ENCODE measurements at places on chromosomes 2 and 18.

- no peak for DNase-seq
These were observed 93.6 kb downstream of the DNER start for GRCh38 chr2:229620759-229621158.

- DNase-seq = no peak
These were observed 103.6 kb upstream of the TMEM200C start for GRCh38 chr18:5998907-5999306.

DNA sequence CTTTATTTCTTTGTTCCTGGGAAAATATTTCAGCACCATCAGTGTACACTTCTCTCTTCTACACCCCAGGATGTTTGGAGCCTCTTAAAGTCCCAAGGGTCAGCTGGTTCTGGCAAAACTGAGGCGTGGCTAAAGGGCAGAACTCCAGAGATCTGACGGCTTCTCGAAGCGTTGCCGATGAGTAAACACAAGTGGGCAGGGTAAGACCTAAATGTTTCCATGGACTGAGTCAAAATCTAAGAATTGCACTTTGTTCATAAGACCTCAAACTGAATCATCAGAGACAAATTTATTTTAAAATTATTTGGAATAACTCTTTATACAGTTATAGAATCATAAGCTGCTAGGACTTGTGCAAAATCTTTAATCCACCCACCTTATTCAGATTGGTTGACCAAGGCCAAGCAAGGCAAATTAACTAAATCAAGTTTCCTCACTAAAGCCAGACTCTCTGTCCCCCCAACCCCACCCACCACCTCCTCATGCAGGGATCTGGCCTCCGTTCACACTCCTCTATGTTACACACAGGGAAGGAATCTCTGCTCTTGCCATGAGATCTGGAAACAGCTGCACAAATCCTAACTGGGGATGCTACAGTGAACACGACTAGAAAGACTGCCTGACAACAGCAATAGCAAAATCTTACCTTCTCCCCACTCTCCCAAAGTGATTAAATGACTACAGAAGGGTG lies 342.6 kb upstream of the KLHL29 start:
- DNase-seq = no peak

DNA sequence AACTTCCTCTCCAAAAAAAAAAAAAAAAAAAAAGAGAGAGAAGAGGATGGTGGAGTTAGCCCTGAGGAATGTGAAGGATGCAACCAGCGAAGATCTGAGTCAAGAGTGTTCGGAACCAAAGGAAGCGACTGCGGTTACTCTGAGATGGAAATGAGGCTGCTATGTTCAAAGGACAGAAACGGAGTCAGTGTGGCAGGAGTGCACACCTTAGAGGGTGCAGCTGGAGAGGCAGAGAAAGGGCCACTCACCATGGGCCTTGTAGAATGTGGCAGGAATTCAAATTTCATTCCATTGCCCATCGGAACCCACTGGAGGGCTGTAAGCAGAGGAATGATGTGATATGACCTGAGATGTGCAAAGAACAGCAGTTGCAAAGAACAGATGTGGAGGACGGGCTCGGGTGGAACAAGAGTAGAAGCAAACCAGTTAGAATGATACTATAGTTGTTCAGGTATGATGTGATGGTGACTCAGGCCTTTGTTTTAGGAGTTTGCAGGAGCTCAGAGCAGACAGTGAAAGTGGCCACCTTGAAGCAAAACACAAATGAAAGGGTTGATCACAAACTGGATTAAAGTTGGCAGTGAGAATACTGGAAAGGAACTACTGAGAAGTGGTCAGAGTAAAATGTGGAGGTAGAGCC lies 22.6 kb downstream of the ITGA6 start:
- no peak for DNase-seq

- no peak for DNase-seq
These were observed 463.8 kb downstream of the LPIN1 start for GRCh38 chr2:12210016-12210933.

- no peak for DNase-seq
These were observed 623.1 kb downstream of the ADCYAP1 start for GRCh38 chr18:1527805-1528204.

DNA sequence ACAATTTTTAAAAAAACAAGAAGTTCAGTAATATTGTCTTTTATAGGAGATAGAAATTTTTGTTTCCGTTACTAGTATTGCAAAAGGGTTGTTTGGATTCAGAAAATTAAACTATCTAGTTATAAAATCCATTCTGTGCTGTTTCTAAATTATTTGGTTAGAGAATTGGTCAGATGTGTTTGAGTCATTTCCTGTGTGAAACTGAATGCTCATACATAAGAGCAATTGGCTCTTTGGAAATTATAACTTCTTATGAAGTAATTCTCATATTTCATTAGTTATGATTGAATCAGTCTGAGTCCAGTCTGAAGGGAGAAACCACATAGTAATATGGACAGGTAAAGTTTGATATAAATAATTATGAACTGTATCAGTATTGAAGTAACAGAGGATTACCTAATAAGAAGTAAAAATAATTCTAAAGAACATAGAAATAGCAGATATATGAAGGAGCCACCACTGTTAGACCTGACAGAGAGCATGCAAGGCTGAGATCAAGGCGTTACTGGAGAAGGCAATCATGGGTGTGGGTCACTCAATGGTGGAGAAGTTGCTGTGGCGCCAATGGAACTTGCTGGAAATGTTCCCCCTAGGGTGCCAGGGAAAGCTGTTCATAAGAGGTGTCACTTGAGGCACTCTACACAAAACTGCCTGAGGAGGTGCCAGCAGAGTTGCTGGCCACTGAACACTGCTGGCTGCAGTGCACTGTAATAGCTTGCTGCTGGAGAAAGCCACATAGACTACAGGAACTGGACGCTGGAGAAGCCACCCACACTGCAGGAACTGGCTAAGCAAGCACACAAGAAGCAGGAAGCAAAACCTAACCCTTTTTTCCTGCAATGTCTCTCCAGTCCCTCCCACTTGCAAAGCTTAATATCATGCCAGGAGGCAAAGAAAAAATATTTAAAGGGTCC lies 18.0 kb upstream of the FAP start:
- DNase-seq = no peak

DNA sequence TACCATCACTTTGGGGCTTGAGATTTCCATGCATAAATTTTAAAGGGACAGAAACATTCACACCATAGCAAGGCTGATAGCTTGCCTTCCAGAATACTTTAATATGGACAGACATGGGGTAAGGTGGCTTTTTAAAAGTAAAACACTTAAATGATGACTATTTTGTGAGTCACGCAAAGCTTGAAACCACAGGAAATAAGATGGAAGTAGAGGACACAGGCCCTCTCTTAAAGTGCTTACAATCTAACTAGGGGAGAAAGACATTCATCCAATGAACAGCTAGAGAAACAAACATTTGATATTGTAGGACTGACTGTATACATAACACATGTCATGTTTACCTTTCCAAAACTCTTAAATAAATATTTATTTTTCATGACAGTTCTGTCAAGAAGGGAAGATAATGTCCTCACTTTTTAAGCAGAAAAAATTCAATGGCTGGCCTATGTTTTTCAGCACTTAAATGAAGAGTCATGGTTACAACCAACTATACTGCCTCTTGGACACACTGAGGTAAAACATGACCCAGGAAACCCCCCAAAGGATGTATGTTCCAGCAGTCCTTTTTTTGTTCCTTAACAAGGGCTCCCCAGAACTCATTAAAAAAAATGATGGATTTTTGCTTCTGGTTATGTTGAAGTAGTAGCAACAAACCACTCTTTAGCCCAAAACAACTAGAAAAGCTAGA lies 120.0 kb upstream of the RBMS1 start:
- no peak for DNase-seq

DNA sequence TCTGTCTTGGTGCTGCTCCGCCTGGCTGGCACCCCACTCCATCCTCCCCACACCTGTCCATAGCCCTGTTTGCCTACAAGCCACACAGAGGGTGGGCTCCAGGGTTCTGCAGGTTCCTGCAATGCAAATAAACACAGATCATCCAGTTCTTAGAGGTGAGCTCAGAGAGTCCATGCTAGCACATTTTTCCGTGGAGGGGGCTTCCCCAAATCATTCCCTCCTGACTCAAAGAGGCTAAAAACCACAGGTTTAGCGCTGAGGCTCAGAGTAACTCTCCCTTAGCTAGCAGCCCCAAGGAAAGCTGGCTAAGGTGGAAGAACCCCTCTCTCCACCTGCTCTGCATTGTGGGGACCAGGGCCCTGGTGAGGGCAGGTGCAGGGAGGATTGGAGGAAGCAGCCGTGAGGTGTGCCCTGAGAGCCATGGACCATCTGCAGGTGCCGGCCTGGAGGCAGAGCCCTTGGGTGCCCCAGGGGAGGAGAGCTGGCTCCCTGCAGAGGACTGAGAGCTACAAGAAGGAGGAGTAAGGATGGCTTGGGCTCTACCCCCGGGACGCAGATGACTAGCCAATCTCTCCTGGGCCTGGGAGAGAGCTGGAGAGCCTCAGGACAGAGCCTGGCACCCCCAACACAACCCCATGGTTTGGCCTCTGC lies 23.8 kb upstream of the TEX44 start:
- no peak for DNase-seq

DNA sequence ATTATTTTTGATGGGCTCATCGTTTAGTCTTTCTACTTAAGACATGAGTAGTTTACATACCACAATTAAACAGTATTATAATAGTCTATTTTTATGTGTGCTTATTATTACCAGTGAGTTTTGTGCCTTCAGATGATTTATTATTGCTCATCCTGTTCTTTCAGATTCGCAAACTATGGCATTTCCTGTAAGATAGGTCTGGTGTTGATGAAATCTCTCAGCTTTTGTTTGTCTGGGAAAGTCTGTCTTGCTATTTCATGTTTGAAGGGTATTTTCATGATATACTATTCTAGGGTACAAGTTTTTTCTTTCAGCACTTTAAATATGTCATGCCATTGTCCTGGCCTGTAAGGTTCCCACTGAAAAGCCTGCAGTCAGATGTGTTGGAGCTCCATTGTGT lies 101.3 kb downstream of the DNAH7 start:
- no peak for DNase-seq

DNA sequence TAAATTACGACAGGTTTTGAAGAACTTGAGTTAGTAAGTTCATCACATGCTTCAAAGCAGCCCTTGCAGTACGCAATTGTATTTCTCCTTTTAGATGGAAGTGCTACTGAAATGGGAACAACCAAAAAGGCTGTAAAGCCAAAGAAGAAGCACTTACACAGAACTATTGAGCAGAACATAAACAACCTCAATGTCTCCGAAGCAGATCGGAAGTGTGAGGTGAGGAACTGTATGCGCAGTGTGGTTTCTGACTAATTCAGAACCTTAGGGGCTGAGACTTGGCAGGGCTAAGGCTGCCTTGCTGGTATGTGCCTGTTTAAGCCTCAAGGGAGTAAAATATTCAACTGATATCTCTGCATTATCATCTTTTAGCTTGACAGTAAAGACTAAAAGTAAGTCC lies 8.4 kb downstream of the NCAPH start:
- DNase-seq = no peak

- no peak for DNase-seq
These were observed 52.8 kb upstream of the SLC66A3 start for GRCh38 chr2:11102466-11102865.

DNA sequence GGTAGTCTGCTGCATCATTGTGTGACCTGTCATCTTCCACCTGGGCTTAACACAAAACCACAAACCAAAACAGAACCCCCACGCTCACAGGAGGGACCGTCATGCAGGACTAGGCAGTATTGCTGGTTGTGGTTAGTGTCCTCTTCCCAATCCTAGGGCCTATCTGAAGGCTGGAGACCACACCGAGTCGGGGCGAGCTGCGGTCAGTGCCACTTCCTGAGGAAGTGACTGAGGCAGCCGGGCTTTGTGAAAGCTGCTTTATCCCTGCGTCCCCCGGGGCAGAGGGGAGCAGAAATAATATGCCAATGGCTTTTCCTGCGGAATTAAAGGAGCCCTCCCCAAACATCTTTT lies 22.9 kb downstream of the ZNF532 start:
- no peak for DNase-seq

DNA sequence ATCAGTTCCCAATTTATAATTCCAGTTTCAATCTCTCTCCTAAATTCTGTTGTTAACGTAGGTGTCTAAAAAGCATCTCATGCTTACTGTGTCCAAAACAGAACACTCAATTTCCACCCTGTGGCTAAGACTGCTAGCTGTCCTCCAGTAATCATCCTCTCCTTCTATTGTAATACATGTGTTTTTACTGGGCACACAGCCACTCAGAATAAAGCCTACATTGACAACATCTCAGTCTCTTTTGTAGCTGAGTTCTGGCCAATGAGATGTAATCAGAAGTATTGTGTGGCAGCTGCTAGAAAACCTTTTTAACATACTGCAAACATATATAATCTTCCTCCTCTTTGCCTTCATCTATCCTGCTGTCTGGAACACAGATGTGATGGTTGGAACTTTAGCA lies 29.4 kb upstream of the TSPYL6 start:
- DNase-seq = no peak

DNA sequence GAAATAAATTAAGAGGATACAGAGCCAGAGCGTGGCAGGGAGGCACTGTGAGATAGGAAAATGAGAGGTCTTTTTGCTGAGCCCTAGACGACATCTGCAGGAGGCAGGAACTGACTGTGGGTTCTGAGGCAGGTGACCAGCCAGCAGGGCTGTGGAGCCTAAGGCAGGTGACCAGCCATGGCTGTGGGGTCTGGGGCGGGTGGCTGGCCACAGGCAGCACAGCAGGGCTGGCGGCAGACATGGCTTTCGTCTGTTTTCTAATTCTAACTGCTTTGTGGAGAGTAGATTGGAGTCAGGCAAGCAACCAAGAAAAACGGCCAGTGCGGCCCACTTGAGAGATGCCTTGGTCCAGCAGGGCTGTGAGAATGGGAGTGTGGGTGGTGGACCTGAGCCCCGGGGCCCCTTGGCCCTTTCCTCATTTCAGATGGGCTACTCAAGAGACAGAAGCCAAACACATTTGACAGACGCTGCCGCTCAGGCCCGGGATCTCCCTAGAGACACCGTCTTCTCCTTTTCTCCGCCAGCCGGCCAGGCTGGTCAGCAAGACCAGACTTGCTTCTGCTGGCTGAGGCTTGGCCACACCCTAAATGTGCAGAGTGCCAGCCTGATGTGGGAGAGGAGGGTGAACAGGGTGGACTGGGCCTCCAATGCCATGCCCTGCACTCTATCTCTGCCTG lies 19.7 kb upstream of the GNAL start:
- no peak for DNase-seq

DNA sequence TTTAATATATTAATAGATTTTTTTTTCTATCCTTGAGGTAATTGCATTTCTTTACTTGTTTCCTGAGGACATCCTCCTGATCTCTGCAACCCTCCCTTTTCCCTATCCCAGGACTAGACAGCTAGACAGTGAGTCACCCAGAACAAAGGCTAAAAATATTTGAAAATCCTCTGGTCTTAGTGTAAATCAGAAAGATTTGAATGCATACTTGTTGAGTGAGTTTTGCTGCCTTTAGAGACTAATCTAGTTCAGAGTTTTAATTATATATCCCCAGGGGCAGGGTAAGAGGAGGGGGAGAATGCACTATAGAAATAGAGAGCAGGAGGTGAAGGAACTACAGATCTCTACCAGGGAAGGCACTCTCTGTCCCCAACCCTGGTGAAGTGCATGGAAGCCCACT lies 202.3 kb upstream of the TCF4 start:
- no peak for DNase-seq

Data from NCI-H1930 (cell line).